ENCODE measurements at places on chromosomes 5 and 9.
A peak's percentile ranks its signal among the peaks of the same experiment; 100 is the strongest.

GRCh38 chr5:44538797-44539601 lies 149.8 kb upstream of the FGF10 start:
- no peak for DNase-seq

- DNase-seq: peak; percentile 58
Observed at GRCh38 chr9:93132287-93132927, 1.6 kb downstream of the NINJ1 start.

DNA sequence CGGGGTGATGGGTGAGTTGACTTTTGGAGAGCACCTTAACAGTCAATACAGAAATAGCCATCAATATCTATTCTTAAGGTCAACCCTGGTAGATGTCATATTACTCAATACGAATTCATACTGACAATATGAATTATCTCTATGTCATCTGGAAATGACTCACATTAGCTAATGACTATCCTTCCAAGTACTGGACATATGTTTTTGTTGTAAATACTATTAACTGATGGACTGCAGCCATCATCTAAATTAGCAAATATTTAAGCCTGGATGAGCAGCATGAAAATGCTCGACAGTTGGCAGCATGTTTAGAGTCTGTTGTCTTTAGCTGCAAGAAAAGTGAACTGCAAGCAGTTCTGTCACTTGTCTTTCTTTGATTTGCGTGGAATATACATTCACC lies 19.6 kb upstream of the ISOC1 start:
- no peak for DNase-seq

DNA sequence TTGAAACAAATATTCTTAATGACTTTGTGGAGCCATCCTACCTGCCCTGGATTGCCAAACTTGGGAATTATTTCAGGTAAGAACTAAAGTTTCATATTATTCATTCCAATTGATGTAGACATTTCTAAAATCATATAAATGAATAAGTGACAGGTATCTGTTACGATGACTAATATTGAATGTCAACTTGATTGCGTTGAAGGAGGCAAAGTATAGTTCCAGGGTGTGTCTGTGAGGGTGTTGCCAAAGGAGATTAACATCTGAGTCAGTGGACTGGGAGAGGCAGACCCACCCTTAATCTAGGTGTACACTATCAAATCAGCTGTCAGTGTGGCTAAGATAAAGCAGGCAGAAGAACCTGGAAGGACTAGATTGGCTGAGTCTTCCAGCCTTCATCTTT lies 1688.4 kb upstream of the CDH9 start:
- no peak for DNase-seq

DNA sequence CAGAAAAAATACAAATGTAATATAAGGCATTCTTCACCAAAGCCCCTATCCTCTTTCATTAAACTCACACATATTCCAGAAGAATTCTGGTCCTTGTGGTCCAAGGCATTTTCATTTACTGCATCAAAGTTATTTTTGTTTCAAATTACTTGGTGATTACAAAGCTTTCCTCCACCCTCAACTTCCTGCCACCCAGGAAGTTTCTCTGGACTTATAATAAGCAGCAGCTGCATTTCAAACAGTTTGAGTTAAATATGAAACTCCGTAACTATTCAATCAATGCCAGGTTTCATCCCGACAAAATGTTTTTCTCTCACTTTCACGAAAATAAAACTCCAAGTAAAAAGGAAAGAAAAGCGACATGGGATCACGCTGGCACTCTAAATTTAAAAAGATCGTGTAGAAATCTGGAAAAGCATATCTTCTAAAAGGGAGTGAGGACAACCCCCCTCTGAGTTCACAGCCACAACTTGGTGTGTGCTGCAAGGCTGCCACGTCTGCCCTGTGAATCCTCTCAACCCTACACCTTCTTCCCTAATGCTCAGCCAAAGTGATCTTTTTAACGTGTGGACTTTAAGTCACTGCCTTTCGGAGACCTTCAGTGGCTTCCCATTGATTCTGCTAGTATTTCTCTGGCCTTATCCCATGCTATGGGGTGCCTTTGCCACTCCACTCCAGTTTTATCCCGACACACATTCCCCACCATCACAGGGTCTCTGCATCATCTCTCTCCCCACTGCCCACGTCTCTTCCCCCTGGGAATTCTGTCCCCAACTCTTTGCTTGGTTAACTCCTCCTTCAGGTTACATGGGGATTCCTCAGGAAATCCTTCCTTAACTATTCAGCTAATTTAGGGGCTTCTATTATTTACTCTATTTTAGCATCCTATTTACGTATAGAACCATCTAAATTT lies 91.1 kb upstream of the CER1 start:
- DNase-seq: no peak

DNA sequence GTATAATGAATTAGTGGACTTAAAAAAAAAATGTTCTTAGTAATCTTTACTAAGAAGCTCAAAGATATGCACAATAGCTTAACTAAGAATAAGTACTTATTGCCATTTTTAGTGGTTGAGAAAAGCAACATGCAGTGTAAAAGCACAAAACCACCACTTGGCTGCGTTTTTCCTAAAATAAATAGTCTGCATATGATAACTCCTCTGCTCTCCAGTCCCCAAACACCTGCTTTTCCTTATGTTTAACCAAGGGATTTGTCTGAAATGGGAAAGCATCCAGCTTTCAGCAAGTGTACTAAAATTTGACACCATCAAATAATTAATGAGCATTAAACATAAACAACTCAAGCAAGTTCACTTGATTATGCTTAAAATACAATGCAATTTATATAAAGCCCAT lies 41.4 kb downstream of the PSIP1 start:
- DNase-seq: no peak

GRCh38 chr5:149228618-149229297 lies 42.9 kb upstream of the AFAP1L1 start:
- DNase-seq: no peak

GRCh38 chr5:107577394-107577950 lies 93.3 kb downstream of the EFNA5 start:
- DNase-seq: no peak

GRCh38 chr5:124343451-124343867 lies 403.0 kb downstream of the ZNF608 start:
- DNase-seq: no peak

DNA sequence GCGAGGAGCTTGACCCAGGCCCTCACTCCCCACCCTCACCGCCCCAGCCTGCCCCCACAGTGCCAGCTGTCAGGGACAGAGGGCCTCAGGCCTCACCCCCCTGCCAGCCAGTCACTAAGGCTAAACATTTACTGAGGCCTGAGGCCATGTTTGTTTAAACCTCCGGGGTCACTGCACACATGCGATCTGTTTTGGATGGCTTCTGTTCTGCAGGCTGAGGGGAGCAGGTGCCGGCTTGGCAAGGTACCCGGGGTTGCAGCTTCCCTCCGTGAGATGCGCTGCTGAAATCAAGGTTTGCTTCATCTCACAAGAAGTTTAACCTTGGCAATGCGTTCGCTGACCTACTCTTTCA lies 103.3 kb upstream of the BOD1 start:
- no peak for DNase-seq

- DNase-seq: no peak
Observed at GRCh38 chr9:21695874-21696341, 106.5 kb upstream of the MTAP start.

DNA sequence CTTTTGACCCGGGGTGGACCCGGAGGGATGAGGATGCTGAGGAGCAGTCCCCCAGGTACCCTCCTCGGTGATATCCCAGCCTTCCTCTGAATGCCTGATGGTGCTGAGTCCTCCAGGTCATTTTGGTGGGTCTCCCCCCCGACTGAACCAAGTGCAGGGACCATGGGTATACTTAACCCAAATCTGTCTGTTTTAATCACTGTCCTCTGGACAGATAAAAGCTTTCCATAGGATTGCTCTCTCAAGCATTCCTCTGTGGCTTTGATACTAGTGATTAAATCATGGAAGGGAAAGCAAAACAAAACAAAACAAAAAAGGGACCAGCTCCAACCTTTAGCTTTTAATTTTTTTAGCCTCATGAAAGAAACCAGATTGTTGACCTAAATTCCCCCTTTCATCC lies 26.0 kb downstream of the PAPPA start:
- DNase-seq: no peak

DNA sequence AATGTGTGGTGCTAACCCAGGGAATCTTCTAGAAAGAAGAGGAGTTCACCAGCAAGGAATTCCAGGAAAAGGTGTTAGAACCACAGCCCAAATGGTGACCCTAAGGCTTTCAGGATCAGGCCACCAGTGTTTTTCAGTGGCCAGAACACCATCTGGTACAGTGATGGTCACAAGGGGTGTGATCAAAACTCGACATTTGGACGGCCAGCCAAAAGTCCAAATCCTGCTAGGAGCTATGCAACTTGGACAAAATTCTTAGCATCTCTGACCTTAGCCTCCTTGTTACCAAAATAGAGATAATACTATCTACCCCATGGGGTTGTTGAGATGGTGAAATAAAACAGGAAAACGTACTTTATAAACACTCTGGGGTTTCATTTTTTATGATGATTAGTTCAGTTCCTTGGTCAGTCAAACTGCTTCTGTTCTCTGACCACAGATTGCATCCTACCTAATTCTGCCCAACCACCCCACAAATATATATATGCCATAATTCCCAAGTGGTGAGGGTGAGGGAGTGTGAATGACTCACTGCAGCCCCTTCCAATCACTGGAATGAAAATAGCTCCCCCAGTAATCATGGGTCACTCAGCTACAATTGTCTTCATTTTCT lies 210.3 kb downstream of the CDK5RAP2 start:
- no peak for DNase-seq

GRCh38 chr5:148209151-148209770 lies 6.4 kb downstream of the SPINK6 start:
- DNase-seq: no peak

DNA sequence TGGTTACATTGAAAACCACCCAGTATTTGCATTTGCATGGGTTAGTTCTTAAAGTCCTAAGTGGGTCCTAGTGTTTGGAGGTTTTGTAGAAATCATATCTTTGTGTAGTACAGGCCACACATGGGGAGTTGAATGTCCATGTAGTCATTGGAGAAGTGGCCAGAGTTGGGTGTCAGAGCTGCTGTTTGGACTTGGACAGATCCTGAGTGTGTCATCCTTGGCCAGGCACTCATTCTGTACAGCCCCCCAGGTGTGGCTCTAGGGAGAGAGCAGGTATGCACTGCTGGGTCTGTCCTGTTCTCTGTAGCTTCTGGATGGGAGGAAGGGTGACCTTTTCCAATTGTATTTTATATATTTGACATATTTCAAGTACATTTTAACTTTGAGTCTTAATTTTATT lies 82.4 kb downstream of the IQGAP2 start:
- no peak for DNase-seq

- DNase-seq: no peak
Observed at GRCh38 chr5:9230355-9230754, 315.5 kb downstream of the SEMA5A start.

- no peak for DNase-seq
Observed at GRCh38 chr9:115413766-115414382, 295.9 kb upstream of the TNC start.

- no peak for DNase-seq
Observed at GRCh38 chr5:157602505-157602904, 26.9 kb upstream of the ADAM19 start.

- no peak for DNase-seq
Observed at GRCh38 chr9:109481856-109482255, 16.3 kb downstream of the PTPN3 start.

- no peak for DNase-seq
Observed at GRCh38 chr5:17384181-17384580, 113.8 kb upstream of the TAF11L2 start.

GRCh38 chr5:81819556-81820317 lies 68.8 kb upstream of the SSBP2 start:
- DNase-seq: no peak

GRCh38 chr9:27125936-27126335 lies 16.9 kb downstream of the TEK start:
- DNase-seq: no peak

GRCh38 chr9:70517926-70518610 lies 103.6 kb upstream of the KLF9 start:
- DNase-seq: no peak

- DNase-seq: no peak
Observed at GRCh38 chr5:173835661-173836060, 52.5 kb upstream of the CPEB4 start.

GRCh38 chr9:108850293-108850897 lies 5.4 kb downstream of the ACTL7B start:
- DNase-seq: no peak

- no peak for DNase-seq
Observed at GRCh38 chr5:157828944-157829639, 29.9 kb downstream of the CLINT1 start.

GRCh38 chr9:115262952-115263351 lies 145.0 kb upstream of the TNC start:
- no peak for DNase-seq

GRCh38 chr5:109911731-109912130 lies 222.0 kb downstream of the MAN2A1 start:
- DNase-seq: no peak

- peak; percentile 72 for DNase-seq
Observed at GRCh38 chr9:89605465-89606048, 745 bp downstream of the GADD45G start.

DNA sequence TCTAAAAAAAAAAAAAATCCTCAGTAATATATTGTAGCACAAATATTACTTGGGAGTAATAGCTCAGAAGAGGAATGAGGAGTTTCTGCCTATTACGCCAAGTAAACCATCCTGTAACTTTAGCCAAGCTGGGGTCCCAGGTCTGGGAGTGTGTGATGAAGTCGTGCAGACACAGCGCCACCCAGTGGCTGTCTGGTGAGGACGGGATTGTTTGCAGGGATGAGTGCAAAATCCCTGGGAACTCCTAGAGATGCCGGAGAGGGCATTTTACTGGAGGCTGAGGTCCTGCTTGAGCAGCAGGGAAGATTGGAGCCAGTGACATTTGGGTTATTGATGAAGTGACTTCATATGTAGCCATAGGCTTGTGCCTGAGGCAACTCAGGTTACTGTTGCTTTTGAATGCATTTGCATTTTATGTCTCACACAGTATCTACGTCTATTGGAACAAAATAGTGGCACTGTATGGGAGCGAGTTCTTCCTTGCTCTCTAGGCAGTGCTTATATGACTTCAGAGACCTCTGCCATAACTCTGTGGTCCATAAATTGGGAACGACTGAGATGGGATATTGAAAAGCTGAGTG lies 72.8 kb downstream of the PSAT1 start:
- DNase-seq: peak; percentile 81

DNA sequence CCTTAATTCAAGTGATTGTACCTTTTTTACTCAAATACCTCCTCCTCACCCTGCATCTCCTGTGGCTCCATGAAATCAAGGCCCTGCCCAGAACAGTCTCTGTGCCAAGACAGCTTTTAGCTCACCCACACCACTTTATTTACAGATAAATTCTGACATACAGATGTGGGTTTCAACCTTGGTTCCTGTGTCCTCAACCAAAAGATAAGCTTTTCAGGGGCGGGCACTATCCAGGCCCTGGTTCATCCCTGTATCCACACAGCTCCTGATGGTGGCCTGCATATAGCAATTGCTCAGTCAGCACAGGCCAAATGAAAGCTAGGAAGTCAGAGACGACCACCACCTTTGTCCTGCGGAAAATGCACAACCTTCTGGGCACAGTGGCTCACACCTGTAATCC lies 8.3 kb downstream of the SHB start:
- no peak for DNase-seq

- DNase-seq: no peak
Observed at GRCh38 chr5:59428391-59428790, 465.1 kb downstream of the PDE4D start.

- DNase-seq: no peak
Observed at GRCh38 chr9:72954431-72955125, 1.7 kb upstream of the ALDH1A1 start.

GRCh38 chr5:38581597-38581996 lies 25.2 kb upstream of the LIFR start:
- no peak for DNase-seq
